ENCODE measurements at places on chromosomes 6 and 20.

- DNase-seq, result no peak
Measured at GRCh38 chr6:55009131-55009530, 162.6 kb downstream of the FAM83B start.

GRCh38 chr6:4974962-4975361 is 28.9 kb downstream of the RPP40 start:
- no peak for DNase-seq

GRCh38 chr6:87690441-87690840 is 11.6 kb downstream of the AKIRIN2 start:
- no peak for DNase-seq

GRCh38 chr20:15834857-15835256 is 738.4 kb downstream of the KIF16B start:
- DNase-seq, result no peak

All from NCI-H1417 treated with DMSO at 0.1 percent for 48 hours (cell line).